ENCODE measurements at places on chromosomes 12 and 14.

- no peak for DNase-seq
These were observed 88.2 kb upstream of the PTGDR start for GRCh38 chr14:52179141-52179790.

GRCh38 chr12:101819467-101819866 is 11.3 kb downstream of the GNPTAB start:
- DNase-seq: no peak

DNA sequence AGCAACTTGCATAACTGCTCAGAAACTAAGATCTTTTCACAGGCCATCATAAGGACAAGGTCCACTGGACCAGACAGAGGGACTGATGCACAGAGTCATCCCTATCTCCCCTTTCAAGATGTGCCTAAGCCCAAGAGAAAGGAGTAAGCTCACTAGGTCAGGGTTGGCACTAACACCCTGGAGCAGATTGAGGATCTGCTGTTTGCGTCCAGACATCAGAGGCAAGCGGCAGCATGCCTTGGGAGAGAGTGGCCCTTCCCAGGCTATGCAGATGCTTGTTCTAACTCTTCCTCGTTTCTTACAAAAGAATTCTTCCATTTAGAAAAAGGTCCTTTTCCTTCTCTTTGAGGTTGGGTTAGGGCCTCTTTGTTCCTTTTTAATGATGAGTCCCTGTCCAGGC is 187.2 kb downstream of the KCNA5 start:
- DNase-seq: no peak

GRCh38 chr12:64521833-64522232 is 69.9 kb downstream of the TBK1 start:
- DNase-seq: no peak

DNA sequence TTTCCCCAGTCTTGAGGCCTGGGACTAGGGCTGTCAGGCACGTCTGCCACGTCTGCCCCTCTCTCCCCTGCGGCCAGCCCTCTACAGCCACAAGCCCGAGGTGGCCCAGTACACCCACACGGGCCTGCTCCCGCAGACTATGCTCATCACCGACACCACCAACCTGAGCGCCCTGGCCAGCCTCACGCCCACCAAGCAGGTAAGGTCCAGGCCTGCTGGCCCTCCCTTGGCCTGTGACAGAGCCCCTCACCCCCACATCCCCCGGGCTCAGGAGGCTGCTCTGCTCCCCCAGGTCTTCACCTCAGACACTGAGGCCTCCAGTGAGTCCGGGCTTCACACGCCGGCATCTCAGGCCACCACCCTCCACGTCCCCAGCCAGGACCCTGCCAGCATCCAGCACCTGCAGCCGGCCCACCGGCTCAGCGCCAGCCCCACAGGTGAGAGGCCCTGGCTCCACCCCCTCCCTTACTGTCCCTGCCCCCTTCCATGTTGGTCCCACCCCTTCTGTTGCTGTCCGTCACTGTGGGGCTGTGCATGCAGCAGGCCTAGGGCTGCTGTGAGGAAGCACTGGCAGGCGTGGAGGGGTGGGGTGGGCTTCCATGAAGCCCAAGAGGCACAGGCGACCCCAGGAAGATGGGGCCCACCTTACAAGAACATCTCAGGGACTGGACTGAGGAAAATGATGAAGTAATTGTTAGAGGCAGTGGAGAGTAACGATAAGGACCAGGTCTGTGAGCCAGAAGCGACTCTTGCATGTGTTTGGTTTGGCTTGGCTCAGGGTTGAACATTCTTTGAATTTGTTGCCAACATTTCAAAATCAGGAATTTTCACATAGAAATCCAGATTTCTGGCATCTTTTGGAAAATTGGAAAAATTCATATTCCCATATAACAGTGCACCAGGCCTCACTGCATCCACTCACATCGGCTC is 16.8 kb downstream of the C12orf43 start:
- DNase-seq: no peak

DNA sequence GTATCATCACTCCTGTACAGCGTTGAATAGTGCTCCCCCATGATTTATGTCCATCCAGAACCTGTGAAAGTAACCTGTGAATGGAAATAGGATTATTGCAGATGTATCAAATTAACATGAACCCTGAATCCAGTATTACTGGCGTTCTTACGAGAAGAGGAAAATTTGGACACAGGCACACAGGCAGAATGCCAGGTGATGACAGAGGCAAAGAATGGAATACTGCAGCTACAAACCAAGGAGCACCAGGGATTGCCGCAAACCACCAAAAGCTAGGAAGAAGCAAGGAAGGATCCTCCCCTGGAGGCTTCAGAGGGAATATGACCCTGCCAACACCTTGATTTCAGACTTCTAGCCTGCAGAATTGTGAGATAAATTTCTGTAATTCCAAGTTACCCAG is 113.5 kb upstream of the EGLN3 start:
- no peak for DNase-seq

DNA sequence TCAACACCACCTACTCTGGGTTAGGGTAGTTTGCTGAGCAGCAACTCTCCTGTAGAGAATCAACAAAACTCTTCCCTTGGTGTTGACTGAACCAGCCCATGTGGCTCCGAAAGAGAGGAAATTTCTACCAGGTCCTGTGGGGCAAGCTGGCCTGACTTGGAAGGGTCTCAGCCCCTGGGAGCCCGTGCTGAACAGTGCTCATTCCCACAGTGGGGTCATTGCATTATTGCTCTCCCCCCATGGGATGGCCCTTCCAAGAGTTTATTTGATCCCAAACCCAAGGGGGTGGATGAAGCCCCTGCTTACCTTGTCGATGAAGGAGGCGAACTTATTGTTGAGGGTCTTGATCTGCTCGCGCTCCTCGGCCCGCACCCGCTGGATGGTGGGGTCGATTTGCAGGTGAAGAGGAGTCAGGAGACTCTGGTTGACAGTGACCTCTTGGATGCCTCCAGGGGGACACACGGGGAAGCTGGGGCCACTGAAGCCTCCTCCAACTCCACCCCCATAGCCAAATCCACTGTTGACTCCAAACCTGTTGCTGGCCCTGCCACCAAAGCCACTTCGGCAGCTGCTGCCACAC is 580 bp downstream of the KRT75 start:
- no peak for DNase-seq

DNA sequence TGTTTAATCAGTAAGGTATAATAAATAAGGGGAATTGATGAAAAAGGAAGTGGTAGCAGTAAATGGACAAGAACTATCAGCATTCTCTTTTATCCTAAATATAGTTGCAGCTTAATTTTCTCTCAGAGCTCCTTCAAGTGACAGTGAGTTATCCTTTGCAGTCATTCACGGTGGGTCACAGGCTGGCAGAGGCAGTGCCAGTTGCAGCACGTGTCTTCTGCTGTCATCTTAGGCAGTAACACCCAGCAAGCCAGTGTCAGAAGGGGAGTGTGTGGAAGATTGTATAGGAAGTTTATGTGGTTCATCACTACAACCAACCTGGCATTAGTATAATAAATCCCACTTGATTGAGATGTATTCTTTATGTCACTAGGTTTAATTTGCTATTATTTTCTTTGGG is 170.0 kb downstream of the CCDC91 start:
- no peak for DNase-seq

DNA sequence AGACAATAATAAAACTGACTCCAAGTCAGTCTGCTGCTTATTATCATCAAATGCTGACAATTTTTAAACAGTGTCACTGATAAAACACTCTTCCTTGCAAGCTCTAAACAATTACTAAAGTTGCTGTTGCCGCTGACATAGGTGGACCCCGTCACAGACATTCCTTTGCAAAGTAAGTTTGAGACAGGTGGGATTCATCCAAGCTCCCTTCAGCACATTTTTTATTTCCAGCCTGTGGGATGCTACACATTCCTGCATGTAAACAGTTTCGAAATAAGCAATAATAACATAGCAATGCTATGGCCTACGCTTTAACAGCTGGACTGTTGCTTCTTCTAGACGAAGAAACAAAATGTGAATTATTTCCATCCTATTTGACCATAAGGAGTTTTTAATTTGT is 85.4 kb upstream of the HIF1A start:
- DNase-seq: no peak

DNA sequence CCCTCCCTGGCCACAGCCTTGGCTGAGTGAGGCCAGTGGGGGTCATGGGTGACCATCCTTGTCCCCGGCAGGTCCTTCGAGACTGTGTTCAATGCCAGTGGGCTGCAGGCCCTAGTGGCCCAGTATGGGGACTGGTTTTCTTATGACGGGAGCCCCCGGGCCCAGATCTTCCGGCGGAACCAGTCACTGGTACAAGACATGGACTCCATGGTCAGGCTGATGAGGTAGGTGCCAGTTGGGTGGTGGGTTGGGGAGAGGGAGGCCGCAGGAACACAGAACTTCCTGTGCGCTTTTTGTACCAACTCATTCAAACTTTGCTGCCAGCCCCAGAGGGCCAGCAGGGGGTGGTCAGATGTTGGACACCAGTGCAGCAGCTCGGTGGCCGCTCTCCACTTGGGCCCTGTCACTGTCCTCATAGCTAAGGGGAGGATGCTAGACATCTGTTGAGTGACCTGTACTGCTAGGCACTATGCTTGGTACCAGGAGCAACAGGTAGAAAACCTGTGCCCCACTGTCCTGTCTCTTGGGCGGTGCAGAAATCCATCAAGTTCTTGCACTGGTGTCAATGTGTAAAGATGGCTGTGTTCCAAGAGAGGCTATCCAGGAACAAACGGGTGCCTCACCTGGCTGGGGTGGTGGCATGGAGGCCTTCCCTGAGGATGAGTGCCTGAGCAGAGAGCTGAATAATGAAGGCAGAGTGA is 16.7 kb downstream of the SDS start:
- DNase-seq: no peak
